Omental fat pad (tissue), 4 donors: ENCODE measurements at places on chromosomes 4 and X. TPM values are rescaled to one million over a fixed set of nuclear protein-coding genes. Genes with fewer than 3 reads are reported as not detected.

CPLX1 gene
- 2.0 TPM for total RNA-seq

GRCh38 chr4:151717314-151717713, 43.5 kb downstream of the GATB start:
- no peak for DNase-seq

CLDN22 gene
- not detected for total RNA-seq

GRCh38 chr4:159447296-159447695, 344.4 kb downstream of the RAPGEF2 start:
- no peak for DNase-seq

GRCh38 chrX:111035991-111036390, 60.0 kb upstream of the PAK3 start:
- DNase-seq: no peak

HPSE gene
- total RNA-seq: 8.4 TPM

BCLAF3 gene
- 5.4 TPM for total RNA-seq

- no peak for DNase-seq
Observed at GRCh38 chrX:97987979-97988378, 1104.3 kb downstream of the RPA4 start.
